Inflammatory macrophage treated with lipopolysaccharide for 4 hours (primary cell): ENCODE measurements at places on chromosomes 2 and 18.

- peak; percentile 11 for DNase-seq
Observed at GRCh38 chr2:190831941-190832340, 48.7 kb upstream of the GLS start.

GRCh38 chr2:20487392-20488174 is 40.7 kb downstream of the RHOB start:
- DNase-seq, result no peak

- peak; percentile 85 for DNase-seq
Observed at GRCh38 chr2:11004199-11004598, 92.5 kb downstream of the KCNF1 start.

DNA sequence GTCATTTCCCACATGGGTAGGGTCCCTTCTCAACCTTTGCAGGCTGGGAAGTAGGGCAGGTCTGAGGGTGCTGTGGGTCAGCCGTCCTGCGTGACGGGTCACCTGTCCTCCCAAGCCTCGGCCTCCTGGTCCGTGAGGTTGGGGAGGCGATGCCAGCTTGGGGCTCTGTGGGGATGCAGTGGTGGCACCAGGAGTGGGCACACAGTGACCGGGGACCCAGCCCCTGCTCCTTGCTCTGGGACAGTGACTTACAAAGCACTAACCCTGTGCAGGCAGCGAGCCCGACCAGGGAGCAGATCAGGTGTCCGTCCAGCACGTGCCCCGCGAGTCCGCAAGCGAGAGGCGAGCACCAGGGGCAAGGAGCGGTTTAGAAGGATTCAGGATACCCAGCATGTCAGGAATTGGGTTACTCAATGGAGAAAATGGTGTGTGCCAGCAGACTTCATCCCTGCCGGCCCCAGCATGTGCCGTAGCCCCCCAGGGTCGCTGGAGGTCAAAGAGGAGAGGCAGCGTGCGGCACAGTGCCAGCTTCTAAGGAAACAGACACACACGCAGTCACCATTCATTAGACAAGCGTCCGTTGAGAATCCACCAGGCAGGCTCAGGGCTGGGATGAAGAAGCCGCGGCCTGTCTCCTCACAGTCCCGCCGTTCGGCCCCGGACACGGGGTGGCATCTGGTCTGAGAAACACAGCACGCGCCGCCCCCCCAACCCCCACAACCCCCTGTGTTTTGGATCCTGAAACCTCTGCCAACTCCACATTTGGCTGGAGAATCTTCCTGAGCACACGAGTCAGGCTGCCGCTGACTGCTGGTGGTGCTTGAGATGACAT is 11.7 kb downstream of the COLEC11 start:
- no peak for DNase-seq

DNA sequence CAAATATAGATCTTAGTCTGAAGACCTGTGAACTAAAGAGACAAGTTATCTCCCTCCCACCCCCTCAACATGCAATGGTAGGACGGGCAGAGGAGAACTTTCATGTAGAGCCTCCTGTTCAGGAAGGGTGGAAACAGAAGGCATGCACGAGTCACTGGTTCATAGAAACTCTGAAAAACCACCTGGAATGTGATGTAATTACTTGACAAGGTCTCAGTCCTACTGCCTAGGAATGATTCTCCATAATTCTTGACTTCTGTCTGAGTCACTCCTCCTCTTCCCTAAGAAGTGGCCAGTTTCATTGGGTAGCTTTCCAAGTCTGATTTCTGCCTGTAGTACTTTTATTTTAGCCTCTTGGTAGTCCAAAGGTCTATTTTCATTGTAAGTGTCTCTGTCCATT is 277.3 kb downstream of the PTPRM start:
- no peak for DNase-seq

GRCh38 chr18:75553021-75553420 is 125.5 kb upstream of the SMIM21 start:
- DNase-seq, result no peak

DNA sequence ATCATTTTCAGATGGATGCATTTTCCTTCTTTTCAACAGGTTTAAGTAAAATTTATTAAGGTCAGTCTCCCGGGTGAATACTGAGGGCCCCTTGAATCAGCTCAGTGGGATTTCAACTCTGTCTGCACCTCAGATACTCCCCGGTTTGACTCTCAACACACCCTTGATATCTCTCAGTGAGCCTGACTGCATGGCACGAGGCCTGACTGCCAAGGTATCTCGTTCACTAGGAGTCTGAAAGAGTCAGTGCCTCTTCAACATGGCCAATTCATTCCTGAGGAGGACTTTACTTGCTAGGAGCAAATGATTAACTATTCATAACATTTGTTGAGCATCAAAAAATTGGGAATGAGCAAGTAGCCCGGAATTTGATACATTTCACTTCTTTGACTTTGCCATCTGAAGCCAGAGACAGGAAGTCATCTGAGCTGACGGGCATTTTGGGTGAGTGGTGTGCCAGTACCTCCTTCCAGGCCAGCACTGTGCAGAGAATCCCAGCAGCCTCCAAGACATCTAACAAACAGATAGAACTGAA is 81.0 kb downstream of the VAPA start:
- DNase-seq, result no peak

DNA sequence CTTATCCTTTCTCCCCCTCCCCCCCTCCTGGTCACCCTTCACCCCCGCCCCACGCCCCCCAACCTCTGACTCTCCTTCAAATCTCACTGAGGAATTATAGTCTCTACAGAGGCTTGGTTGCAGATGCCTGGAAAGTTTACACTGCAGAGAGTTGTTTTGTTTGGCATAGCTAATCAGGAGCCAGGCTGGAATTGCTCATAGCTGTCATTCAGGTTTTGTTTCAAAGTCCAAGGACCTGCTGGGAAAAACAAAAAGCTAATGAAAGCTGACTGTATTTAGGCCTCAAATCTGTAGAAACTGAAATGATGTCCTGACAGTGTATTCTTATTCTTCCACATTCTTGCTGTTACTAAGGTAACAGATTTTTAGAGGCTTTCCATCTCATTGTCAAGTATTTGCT is 22.6 kb downstream of the GREB1L start:
- no peak for DNase-seq

- no peak for DNase-seq
Observed at GRCh38 chr18:59488899-59489298, 129.8 kb upstream of the LMAN1 start.

DNA sequence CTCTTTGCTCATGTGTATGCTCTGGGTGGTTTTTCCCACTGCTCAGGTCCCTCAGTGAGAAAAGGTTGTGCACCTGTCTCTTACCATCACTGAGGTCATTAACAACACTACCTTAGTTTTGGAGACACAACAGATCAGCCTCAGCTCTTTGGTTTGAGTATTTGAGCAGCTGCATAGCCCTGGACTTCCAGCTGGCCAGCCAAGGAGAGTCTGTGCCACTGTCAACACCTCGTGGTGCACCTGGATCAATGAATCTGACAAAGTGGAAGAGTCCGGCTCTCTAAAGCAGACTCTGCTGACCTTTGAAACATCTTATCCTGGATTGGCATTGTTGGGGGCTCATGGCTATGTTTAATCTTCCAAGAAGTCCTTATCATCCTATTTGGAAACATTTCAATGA is 30.0 kb downstream of the SERPINB8 start:
- no peak for DNase-seq

DNA sequence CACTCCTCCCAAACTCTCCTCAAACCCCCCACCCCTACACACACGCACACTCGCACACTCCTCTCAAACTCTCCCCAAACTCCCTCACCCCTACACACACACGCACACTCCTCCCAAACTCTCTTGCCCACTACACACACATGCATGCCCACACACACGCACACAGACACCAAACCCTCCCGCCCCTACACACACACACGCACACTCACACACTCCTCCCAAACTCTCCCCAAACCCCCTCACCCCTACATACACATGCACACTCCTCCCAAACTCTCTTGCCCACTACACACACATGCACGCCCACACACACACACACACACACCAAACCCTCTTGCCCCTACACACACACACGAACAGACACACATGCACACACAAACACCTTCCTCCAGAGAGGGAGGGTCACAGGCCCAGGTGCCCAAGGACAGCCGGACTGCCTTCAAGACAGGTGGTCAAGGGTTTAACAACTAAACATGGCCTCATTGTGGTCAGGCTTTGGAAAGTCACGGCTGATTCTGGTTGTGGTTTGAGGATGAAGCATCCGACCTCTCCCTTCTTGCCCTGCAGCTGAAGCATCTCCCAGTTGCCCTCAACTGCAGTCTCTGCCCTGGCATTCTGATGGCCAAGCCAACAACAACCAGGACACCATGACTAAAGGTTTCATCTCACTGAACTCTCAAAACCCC is 72.3 kb upstream of the SNTG2 start:
- no peak for DNase-seq
